Brain (organoid and tissue), 16 donors: ENCODE measurements at places on chromosomes 11 and 22.

DNA sequence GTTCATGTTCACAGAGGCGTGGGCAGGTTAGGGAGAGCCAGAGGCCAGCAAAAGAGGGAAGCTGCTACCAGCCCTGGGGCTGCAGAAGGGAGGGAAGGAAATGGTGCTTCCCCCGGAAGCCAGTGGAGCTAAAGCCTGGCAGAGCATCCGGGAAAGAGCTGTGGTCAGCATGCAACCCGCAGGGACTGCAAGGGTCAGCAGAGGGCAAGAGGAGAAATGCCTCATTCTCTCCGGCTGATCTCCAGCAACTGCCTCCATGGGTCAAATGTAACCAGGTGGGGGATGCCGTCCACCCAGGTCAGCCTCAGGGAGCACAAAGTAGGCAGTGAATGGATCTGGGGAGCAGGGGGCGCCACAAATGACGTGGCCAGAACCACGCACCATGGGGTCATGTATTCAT is 36.9 kb upstream of the PRR5 start:
- no peak for DNase-seq

GRCh38 chr11:108875134-108875533 is 210.3 kb downstream of the DDX10 start:
- no peak for DNase-seq

DNA sequence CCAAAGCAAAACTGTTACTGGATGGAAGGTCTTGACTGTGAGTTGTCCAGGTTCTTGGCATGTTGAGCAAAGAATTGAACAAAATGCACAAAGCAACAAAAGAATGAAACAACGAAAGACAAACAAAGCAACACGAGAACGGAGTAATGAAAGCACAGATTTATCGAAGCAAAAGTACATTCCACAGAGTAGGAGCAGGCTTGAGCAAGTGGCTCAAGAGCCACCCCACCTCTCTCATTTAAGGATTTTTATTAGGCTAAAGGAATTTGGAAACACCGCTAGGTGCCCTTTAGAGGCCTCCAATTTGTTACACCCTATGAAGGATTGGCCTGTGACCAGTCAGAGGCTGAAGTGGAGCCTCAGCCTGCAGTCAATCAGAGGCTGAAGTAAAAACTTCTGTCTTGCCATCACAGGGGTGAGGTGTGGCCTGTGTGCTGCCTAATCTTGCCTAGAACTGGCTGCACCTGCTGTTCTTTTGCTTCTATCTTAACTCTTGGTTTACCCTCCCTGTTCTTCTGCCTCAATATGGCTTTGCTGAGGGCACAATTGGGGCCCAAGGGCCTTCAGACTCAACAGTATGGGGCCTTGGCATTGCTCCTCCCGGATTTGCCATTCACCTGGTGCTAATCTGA is 59.4 kb upstream of the FTH1 start:
- DNase-seq, result no peak

DNA sequence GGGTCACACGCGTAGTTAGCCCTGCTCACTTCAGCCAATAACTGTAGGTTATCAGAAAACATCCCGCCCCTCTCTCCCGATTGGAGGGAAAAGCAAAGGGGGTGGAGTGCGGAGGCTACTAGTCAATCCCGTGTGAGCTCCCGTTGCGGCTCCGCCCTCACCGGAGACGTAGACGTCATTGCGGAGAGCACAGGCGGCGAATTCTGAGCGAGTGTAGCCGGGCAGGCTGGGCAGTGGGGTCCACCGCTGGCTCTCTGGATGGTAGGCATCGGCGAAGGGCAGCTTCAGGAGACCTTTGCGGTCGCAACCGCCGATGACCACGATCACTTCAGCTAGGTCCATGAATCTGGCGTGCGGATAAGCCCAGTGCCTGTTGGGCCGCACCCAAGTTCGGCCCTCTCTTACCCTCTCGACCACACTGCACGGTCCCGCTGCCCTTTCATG is 4.7 kb downstream of the KLHL35 start:
- peak; percentile 97 for DNase-seq

DNA sequence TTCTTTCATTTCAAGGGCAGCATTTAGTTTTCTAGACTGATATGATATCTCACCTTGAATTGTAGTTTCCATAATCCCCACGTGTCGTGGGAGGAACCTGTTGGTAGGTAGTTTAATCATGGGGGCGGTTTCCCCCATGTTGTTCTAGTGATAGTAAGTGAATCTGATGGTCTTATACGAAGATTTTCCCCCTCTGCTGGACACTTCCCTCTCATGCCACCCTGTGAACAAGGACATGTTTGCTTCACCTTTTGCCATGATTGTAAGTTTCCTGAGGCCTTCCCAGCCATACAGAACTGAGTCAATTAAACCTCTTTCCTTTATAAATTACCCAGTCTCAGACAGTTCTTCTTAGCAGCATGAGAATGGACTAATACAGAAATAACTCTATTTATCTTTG is 851.1 kb upstream of the FAT3 start:
- DNase-seq, result no peak

- no peak for DNase-seq
These were observed 26.1 kb downstream of the APOL6 start for GRCh38 chr22:35674335-35674734.
